Stimulated activated CD8-positive, alpha-beta memory T cell treated with anti-CD3 and anti-CD28 coated beads, Interleukin-7, amount 100 ng/mL, for 24 hours (primary cell): ENCODE measurements at places on chromosomes 5 and 9.
A peak's percentile ranks its signal among the peaks of the same experiment; 100 is the strongest.

DNA sequence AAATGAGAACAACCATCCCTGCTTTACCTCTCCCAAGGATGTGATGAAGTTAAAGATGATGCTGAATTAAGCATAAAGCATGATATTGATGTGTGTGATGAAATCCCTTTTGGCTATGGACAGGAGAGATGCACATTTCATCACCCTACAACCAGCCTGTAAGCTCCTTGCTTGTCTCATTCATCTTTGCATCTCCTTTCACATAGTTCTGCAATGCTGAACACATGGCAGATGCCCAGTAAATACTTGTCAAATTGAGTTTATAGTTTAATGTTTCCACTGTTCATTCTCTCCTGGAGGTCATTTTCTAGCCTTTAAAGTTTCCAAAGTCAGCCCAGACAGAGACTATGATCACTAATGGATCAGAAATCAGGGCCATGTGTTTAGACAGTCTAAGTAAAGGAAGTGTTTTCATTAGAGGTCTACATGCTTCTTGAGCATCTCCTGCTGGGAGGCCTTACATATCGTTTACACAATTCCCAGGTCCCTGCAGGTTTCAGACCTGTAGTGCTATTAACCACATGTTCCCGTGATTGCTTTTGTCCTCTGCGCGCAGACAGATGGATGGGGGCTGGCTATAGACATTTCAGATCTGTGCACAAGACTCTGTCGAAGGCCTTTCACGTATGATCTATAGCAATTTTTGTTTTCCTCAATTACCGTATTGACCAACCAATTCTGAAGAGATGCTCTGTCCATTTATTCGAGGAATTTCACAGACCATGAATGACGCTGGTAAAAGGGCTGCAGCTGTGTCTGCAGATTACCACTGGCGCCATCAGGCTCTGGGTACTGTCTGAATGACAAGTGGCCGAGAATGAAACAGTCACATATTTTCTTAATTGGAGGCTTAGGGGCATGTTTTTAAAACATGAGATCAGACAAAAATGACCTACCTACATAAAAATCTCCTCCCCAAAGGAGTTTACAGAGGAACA, 49.0 kb upstream of the CKMT2 start:
- no peak for DNase-seq

DNA sequence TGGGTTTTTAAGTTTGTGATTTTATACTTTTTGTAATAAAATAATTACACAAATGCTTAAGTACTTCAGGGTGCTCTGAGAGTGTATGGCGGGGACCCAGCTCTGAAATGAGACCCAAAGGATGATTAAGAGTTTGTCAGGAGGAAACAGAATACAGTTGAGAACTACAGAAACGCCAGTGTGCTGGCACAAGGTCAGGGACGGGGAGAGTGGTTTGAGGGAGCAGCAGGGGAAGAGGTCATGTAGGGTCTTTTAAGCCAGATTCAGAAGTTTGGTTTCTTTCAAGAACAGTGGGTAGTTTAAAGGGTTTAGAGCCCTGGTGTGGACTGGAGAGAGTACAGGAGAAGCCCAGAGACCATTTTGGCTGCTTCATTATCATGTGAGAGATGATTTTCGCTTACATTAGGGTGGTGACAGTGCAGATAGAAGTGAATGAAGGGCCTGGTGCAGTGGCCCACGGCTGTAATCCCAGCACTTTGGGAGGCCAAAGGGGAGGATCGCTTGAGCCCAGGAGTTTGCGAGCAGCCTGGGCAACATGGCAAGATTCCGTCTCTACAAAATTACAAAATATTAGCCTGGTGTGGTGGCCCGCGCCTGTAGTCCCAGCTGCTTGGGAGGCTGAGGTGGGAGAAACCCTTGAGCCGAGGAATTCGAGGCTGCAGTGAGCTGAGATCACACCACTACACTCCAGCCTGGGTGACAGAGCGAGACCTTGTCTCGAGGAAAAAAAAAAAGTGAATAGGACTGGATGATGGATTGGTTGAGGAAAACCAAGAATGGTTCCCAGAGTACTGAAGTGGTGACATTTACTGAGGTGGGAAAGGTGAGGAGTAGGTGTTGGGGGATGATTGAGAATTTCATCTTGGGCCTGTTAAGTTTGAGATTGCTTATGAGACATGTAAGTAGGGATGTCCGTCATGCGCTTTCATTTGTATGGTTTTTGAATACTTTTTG, 1.4 kb upstream of the ETF1 start:
- no peak for DNase-seq

DNA sequence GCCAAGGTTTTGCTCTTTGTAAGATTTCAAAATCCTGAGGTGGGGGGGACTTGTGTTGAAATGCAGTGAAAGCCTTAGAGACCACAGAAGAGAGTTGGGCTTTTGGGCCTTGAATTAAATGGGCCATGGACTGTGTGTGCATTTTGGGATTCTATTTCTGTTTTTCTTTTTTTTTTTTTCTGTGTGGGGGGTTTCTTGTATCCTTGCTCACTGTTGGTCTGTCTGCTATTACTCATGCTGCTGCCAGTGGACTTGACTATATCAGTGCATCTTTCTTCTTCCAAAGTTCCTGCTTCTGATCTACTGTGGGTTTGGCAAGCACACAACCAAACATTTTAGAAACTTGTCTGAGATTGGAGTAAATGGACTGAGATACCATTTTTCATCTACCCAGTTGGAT, 344.9 kb downstream of the ARL15 start:
- DNase-seq, result no peak

GRCh38 chr5:166719991-166720390, 1571.5 kb upstream of the WWC1 start:
- no peak for DNase-seq

GRCh38 chr9:110183208-110184145, 24.5 kb downstream of the C9orf152 start:
- DNase-seq, result peak; percentile 7

DNA sequence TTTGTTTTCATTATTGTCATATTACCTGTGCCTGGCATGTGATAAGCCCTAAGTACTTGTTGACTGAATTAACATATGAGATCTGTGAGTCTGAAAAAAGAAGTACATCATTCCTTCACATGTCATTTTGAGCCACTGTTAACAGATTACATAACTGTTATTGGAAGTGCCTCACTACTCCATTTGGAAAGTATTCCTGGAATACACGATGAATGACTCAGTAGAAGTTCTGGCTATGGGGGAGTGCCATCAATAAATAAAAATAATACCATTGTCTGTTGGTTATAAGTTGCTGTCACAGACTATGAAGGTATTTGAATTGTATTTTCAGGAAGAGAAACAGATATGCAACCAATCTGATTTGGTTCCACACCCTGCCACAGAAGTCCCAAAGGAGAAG, 12.9 kb downstream of the NIPSNAP3B start:
- no peak for DNase-seq

DNA sequence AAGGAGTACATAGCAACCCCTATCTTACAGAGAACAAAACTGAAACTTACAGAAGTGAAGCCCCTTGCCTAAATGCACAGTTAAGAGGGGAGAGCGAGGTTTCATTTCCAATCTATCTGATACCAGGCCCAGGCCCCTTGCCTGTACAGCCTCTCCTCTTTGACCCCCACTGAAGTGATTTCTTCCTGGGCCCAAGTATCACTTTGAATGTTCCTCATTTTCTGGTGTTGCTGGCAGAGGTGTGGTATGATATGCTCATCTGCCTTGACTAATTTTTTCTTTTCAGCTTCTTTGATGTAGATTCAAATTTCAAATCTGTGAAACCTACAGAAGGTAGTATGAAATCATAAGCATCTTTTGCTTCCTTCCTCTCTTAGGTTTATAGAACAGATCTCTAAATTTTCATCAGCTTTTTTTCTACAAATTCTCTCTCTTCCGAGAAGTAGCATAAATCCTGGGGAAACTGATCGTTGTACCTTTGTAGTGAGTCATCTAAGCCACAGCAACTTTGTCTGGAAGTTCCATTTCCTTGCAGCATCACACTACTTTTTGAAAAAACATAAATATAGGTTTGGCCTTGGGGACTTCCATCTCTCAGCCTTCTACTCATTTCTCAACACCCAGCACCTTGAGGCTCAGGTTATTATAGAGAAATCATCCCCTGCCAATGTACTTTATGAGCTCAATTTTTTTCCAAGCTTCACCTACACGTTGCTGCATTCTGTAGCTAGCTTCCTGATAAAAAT, 402.4 kb upstream of the PTGER4 start:
- no peak for DNase-seq

GRCh38 chr9:107760469-107761242, 271.1 kb upstream of the KLF4 start:
- no peak for DNase-seq

- DNase-seq, result no peak
Measured at GRCh38 chr5:115423541-115423940, 121.0 kb downstream of the FEM1C start.

- DNase-seq, result no peak
Measured at GRCh38 chr5:37111426-37112382, 137.5 kb downstream of the CPLANE1 start.

DNA sequence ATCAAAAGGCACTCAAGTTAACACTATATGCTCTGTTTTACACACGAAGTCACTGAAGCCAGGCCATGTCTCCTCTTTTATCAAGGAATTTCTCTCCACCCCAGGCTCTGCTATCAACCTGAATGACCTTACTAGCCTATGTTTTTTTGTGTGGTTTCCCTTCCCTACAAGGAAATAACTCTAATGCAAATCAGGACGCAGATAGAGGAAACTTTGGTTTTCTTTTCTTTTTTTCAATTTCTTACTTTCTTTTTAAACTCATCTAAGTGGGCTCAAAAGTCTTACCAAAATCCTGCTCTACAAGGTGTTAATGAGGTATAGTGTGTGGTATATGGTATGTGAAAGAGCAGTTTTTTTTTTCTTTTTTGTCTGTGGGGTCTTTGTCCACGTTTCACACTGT, 5.5 kb upstream of the SLC46A2 start:
- no peak for DNase-seq

DNA sequence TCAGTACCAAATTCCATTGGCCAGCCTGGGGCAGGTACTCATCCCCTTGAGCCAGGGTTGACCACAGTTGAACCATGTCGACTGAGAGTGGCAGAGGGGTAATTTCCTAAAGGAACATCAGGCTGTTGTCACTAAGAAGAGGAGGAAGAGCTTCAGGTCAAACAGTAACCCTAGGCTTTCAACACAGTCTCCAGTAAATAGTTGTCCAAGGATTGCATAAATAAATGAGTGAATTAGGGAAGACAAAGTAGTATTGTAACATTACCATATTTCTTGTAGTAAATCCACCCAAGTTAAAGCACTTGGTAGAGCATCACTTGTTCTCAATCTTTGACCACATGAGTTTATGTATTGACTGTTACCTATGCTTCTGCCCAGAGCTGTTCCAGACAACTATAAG, 7.4 kb downstream of the PSAT1 start:
- DNase-seq, result no peak

DNA sequence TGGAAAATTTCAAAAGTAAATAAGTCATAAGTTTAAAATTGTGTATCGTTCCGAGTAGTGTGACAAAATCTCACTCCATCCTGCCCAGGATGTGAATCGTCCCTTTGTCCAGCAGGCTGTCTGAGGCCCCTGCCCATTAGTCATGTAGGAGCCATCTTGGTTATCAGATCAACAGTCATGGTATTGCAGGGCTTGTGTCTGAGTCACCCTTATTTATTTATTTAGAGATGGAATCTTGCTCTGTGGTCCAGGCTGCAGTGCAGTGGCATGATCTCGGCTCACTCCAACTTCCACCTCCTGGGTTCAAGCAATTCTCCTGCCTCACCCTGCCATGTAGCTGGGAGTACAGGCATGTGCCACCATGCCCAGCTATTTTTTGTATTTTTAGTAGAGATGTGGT, 30.2 kb downstream of the ITGA2 start:
- DNase-seq, result no peak
